Hematopoietic multipotent progenitor cell treated with erythropoietin and hydrocortisone succinate and interleukin-3 and kit ligand, for 6 days (in vitro differentiated cells): ENCODE measurements at places on chromosomes 2 and 18.

DNA sequence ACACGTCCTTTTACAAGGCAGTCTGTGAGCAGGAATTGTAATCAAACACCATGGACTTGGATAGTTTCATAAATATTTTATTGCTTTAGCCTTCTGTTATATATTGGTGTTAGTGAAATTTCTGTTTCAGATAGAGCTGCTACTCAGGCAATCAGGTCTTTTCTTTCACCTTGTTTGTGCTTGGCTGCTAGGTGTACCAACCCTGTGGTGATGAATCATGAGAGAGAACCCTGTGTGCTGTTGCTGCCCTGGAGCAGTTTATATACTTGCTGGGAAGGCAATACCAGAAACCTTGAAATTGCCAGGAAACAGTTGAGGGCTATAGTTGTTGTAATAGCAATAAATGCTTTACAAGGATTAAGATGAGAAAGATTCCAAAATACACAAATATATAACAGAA lies 84.5 kb downstream of the FSHR start:
- no peak for DNase-seq

DNA sequence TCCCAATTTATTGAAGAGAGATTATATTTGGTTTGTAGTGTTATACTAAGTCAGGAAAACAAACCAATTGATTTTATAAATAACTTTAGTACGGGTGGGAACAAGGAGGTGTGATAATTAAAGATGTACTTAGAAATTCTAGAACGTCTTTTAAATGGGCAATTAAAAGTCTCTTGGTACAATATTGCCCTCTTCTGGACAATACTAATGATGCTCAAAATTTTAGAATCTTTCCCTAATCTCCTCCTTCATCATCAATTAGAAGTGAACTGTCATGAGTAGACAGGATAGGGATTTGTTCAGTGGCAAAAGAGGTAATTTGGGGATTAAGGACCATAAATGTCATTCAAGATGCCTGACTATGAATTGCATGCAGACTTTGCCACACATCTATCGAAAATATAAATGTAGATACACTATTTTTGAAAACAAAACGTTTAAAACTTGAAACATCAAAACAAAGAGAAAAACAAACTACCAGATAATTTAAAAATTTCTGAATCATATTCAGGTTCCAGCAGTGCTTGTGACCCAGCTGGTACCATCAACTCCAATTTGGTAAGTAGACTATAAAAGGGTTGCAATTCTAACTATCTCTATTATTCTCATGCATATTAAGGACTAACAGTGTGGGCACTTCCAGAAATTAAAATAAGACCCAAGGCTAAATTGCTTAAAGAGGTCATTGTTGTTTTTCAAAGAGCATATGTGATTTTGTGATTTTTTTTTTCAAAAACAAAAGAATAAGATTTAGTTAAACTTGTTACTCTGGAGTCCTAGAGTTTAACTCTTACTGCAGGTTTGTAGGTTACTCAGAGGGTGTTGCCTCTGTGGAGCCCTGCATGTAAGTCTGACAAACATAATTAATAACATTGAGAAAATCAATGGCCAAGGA lies 123.5 kb downstream of the LAMA3 start:
- DNase-seq: peak; percentile 73

- no peak for DNase-seq
Observed at GRCh38 chr2:62469548-62469947, 36.4 kb downstream of the TMEM17 start.

DNA sequence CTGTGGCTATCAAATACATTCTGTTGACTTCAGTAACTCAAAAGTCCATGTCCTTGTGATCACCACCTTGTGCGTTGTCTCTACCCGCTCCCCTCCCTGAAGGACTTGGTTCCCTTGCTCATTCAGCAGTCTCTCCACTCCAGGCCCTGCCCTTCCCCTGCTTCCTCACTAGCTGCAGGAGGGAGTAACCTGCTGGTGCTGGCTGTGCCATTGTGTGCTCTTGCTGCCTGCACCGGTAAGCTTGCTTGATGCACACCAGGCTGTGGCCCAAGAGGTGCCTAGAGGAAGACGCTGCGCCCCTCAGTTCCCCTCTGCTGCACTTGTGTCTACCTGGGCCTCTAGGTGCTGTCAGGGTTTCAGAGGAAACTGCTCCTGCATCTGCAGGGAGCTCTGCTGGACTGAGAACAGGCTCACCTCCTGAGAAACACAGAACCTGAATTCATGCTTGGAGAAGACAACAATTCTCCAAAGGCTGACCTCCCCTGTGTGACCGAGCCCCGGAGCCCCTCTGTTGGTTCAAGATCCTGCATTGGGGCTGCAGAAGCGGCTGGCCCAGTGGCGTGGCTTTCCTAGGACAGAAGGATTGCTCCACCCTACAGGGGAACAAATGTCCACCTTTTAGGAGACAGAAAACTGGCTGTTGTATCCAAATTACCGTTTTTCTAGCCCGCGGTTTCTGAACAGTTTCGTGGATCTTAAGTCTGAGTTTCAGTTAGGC lies 33.6 kb downstream of the PTPRM start:
- no peak for DNase-seq

GRCh38 chr18:76407681-76408080 lies 87.4 kb downstream of the ZNF516 start:
- DNase-seq: no peak

DNA sequence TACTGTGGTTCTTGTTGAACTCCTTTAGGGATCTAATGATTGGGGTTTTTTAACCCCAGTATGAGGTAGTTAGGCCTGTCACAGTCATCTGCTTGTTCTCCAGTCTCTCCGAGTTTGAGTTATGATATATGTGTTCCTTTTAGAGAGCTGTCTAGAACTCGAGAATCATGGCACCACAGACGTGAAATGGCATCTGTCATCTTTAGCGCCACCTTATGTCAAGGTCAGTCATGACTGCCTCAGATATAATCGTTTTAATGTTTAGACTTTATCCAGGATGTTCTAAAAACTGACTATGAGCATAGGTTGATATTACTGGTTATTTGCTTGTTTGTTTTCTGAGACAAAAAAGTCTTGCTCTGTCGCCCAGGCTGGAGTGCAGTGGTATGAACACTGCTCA lies 112.2 kb downstream of the CEP192 start:
- peak; percentile 46 for DNase-seq

GRCh38 chr2:73386342-73386868 lies 769 bp downstream of the ALMS1 start:
- DNase-seq: no peak

- no peak for DNase-seq
Observed at GRCh38 chr2:84102274-84102673, 356.8 kb downstream of the SUCLG1 start.

GRCh38 chr2:6960659-6961058 lies 43.4 kb downstream of the RNF144A start:
- no peak for DNase-seq

DNA sequence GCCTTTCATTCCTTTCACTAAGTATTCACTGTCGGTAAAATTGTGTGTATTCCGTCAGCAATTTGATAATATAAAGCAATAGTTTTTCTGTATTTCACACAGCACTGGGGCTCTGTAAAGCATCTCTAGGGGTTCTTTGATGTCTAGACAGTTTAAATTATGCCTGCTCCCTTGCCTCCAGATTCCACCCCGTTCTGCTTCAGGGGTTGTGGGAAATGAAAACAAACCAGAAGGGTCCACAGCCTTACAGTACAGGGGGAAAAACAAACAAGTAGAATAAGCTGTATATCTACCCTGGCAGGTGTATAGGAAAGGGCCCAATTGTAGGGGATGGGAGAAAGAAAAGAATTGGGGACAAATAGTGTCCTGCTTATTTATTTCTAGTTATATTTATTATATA lies 63.1 kb downstream of the ASXL3 start:
- DNase-seq: no peak

DNA sequence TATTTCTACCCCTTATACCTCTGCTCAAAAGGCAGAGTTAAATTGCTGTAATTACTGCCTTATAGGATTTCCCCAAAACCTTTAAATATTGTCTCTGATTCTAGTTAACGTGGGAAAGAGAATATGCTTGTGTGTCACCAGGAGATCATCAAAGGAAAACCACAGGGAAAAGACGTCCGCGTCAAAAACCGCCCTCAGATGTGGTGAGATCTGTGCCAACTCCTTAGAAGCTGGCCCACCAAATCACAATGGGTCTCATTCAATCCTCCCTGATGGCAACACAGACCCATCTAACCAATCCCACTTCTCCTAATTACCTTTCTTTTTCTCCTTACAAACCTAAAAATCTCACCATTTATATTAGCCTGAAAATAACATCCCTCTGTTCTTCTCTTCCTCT lies 25.4 kb downstream of the VPS54 start:
- DNase-seq: no peak
